ENCODE measurements at places on chromosomes 7 and 10.

DNA sequence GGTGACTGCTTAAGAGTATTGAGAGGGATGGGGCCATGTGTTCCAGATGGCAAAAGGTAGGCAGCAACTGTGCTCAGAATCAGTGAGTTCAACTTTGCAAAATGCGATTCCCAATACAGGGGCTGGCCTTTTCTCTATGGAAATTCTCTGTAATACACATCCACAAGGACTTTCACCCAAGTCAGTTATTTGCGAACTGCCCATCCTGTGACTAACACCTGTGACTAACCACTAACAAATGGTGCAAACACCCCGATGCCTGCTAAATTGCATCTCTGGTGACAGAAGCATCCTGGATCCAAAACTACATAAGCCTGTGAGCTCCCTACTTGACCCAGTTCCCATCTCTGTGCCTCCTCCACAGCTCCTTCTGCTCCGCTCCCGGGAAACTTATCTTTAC is 9.0 kb upstream of the CUZD1 start:
- peak; percentile 24 for DNase-seq

DNA sequence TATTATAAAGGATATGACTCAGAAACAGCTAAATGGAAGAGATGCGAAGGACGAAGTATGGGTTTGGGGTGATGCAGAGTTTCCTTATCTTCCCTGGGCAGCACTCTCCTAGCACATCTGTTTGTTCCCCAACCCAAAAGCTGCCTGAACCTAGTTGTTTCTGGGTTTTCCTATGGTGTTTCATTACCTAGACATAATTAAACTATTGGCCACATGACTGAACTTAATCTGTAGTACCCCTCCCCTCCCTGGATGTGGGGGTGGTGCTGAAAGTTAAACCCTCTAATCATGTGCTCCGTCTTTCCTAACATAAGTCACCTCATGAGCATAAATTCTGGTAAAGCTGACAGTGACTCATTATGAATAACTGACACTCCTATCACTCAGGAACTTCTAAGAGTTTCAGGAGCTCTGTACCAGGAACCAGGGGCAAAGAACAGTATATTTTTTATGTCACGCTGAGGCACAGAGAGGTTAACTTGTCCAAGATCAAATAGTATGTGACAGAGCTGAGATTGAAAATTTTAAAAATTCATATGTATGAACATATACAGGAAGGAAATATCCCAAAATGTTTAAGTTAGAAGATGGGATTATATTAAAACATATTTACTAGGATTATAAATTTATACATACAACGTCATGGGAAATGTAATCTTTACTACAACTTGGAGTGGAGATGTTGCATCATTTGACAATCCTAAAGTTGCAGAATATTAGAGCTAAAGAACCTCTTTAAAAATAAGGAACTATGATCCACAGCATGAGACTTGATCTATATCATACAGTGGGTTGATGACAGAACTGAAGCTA is 4.8 kb downstream of the STRIP2 start:
- no peak for DNase-seq

DNA sequence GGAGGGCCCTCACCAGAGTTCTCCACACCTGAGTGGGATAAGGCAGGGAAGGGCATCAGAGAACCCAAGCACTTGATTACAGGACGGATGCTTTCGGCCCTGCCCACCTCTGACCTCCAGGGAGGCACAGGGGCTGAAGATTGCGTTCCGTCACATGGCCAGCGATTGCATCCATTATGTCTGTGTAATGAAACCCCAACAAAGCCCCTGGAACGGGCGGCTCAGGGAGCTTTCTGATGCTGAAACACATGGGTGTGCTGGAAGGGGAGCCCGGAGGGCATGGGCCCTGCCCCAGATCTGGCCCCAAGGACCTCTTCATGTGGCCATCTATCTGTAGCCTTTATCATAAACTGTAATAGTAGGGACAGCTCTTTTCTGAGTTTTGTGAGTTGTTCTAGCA is 117.2 kb downstream of the PTPN20 start:
- DNase-seq = no peak

DNA sequence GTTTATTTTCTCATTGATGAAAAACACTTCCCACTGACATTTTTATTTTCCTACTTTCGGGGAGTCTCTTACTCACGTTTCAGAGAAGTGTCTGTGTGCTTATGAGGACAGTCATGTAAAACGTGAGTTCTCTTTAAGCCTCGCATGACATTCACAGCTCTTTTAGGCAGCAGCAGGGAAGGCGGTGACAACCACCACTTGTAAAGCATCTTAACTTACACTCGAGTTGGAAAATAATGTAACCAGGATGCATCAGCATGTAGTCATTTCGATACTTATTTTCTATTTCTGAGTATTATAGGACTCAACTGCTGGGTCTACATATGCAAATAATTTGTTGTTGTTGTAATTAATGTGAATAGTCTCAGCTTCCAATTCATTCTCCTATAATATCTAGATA is 153.6 kb downstream of the SEMA3D start:
- peak; percentile 9 for DNase-seq
